ENCODE measurements at places on chromosomes 2 and 18.
A peak's percentile ranks its signal among the peaks of the same experiment; 100 is the strongest.

- no peak for DNase-seq
Measured at GRCh38 chr2:128566671-128567070, 248.0 kb upstream of the HS6ST1 start.

DNA sequence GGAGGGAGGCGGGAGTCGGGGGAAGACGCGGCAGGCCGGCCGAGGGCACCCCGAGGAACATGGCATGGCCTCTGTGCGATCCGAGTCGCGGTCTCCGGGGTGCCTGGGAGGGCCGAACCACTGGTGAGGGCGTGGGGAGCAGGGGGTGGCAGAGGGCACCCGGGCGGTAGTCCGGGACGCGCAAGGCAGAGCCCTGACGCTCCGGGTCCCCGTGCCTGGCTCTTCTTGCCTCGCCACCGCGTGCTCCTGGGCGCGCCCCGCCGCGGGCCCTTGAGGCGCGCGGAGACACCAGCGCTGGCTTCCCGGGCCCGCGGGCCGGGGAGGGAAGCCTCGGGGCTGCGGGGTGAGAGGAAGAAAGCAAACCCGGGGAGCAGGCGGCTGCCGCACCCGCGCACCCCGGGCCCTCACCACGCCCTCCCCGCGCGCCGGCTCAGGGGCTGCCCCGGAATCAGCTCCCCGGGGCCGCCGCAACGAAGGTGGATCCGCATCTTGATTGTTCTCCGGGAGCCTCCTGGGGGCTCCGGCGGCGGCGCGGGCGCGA lies 4.3 kb downstream of the SOX11 start:
- no peak for DNase-seq

DNA sequence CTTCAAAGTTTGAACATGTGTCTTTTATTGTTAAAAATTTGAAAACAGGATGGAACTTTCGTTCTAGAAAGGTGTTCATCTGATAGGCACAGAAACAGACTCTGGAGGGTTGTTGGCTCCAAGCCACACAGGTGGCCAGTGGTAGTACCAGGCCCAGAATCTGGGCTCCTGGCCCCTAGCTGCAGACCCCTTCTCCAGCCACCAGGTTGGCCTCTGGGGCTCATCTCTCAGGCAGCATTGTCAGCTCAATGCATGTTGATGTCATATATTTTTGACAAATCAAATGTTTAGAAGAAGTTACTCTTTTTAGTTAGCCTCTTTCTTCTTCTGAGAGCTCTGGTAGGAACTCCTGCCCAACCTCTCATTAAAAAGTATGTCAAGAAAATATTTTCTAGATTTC lies 34.5 kb upstream of the CHRNA1 start:
- no peak for DNase-seq

- no peak for DNase-seq
Measured at GRCh38 chr2:172425336-172425735, 2.0 kb upstream of the ITGA6 start.

DNA sequence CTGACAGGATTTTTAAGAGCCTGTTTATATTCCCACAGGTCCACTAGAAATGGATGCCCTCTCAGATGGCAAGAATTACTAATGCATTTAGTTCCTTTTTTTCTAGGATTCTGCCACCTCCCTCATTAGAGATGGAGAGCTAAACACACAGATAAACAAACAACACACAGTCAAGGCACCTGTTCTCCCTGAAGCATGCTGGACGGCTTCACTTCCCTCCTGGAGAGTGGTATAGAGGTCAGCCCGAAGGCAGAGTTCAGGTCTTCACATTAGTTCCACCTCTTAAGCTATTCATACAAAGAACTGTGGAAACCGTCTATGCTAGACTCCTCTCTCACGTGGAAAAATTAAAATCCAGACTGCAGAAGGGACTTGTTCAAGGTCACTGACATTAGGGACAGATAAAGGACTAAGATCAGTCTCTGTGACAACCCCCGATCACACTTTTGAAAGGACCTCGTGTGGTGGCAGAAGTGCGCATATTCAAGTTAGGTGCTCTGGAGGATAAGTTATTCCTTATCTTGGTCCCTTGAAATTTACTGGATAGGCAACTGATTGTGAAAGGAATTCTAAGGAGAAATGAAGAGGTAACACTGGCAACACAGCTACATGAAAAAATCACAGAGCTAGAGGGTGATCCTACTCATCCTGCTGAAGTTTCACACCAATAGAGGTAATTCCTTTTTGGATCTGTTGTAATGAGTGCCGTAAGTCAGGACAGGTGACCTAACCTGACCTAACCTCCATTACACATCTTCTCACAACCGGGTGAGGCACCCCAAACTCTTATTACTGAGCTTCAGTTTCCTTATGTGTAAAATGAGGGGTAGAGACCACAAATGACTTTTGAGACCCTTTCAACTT lies 75.1 kb downstream of the SPRED2 start:
- DNase-seq: no peak

- DNase-seq: no peak
Measured at GRCh38 chr2:127482031-127482430, 44.3 kb downstream of the IWS1 start.

DNA sequence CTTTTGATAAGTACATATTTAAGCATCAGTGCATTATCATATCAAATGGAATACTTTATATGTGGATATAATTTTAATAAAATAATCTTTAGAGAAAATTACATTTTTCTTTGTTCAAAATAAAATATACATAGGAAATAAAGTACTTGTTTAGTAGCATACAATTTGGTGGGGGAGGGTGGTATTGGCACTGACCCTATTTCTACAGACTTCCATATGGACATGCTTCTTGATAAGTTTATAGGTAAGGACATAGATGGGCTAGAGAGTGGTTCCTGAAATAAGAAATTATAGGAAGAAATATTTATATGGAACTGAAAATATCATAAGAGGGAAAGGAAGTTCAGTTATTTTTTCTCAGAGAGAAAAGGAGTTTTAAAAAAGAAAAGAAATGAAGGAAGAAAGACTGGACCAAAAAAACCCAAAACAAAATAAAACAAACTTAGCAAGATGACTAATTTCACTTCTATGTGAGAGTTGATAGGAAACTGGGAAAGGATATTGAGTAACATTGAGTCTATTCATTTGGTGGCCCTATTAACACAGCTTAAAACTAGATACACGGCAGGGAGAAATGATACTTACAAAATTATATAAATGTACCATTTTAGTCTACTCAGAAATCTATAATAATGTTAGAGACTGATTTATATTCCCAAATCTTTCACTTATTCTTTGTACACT lies 505.9 kb downstream of the ERBB4 start:
- DNase-seq: no peak

DNA sequence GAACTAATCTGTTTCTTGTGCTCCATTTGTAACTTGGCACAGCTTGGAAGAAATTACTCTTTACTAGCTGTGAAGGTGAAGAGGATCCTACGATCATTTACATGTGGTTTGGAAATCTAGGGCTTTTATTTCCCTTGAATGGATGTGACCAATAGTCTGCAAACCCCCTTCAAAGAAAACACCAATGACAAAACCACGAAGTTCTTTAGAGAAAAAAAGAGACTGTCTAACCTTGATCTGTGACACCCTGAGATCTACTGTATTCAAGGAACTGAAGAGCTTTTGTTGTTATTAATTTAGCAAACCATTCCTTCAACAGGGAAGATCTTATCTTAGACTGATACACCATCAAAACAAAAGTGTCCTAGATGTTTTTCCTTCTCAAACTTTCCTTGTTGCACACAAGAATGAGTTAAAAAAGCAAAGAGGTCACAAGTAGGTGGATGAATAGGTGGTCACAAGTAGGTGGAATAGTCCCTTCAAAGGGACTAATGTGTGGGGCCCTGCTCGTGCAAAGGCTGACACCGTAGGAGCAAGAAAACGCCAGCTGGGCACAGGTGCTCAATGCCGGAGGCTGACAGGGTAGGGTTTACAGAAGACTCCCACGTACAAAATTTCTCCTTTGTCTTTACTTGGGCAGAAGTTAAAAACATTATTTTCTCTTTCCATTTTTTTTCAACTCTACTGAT lies 95.6 kb upstream of the ITGB6 start:
- DNase-seq: no peak

- DNase-seq: no peak
Measured at GRCh38 chr18:1015777-1016176, 111.1 kb downstream of the ADCYAP1 start.

DNA sequence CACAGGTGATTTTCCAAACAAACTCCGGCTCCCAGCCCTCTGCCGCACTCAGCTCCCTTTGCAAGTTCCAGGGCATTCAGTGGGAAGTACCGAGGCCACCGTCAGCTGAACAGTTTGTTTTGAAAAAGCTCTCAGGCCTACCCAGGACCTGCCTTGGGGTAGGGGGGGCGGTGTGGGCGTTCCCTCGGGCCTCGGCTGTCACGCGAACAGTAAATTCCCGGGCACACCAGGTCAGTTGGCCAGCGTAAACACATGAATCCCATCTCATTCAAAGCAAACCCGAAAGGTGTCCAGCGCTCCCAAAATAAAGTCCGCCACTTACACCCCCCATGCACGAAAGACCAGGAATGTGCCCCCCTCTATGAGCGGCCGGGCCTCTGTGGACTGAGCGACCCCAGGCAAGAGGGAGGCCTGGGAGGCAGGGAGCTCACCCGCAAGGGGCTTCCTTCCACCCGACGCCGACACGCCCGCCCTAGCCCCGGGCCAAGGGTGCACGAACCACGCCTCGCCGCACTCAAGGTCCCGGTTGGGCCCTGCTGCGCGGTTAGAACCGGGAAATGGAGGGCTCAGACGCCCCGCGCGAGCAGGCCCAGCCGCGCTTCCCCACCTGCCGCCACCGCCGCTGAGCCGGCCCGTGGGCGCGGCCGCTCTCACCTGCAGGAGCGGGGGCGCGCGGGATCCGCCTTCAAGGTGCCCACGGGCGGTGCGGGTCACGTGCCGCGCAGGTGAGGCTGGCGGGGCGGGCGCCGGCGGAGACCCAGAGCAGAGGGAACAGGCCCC lies at the start of gene WDSUB1:
TSS of gene WDSUB1 (minus strand) at position 775 of the 780 bp plus-strand sequence. CDS start 3,634 bp downstream, outside the sequence.
- peak; percentile 36 for DNase-seq

- no peak for DNase-seq
Measured at GRCh38 chr2:20350041-20350712, 467 bp downstream of the PUM2 start.

- DNase-seq: no peak
Measured at GRCh38 chr2:104787298-104788065, 66.4 kb upstream of the POU3F3 start.

DNA sequence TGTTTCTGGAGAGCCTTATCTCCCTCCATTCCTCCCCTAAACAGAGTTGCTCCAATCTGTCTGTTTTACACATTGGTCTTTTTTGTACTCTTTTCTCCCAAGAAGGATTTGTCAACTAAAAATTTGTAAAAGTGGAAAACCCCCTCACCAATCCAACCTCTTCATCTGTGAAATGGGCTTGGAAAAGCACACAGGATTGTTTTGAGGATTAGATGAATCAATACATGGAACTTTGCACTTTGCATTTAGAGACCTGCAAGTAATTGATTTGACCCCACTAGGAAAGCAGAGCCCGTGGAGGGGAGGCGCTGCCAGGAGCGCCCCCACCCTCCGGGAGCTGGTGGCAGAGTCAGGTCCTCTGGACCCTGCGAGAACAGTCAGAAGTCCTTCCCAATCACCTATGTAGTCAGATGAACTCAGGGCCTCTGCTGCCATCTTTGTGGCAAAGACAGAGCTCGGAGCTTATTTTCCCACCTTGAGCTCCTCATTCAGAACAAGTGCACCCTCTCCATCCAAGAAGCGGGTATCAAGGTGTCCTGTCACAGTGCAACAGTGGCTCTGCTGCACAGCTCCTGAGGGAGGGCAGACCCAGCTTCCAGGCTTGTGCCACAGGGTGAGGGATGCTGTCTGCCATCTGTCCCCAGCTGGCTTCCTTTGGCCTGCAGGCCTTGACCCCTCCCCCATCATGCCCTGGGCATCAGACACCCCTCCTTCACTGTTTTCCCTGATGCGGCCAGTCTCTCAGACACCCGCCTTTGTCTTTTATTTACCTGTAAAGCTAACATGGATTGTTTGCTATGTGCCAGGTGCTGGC lies 1.7 kb upstream of the TMEM185B start:
- no peak for DNase-seq

GRCh38 chr18:7876354-7877104 lies 309.4 kb downstream of the PTPRM start:
- DNase-seq: no peak

- DNase-seq: no peak
Measured at GRCh38 chr2:9749546-9750223, 93.6 kb upstream of the TAF1B start.

GRCh38 chr2:118954297-118955060 lies 12.5 kb downstream of the MARCO start:
- DNase-seq: no peak

DNA sequence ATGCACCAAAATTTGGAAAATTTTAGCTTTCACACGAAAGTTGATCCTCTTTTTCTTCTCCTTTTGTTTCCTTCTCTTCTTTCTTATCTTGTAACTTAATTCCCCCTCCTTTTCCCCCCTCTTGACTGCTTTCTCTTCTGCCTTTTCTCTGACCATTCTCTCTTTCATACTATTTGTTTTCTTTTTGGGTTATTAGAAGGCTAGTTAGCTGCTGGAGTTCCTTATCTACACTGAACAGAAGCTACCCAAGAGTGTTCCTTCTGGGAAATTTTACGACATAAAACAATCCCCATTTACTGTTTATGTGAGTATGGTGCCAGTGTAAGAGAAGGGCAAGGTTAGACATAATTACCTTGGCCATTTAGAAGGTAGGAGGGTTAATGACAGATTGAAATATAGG lies 218.4 kb upstream of the DTNA start:
- DNase-seq: no peak

DNA sequence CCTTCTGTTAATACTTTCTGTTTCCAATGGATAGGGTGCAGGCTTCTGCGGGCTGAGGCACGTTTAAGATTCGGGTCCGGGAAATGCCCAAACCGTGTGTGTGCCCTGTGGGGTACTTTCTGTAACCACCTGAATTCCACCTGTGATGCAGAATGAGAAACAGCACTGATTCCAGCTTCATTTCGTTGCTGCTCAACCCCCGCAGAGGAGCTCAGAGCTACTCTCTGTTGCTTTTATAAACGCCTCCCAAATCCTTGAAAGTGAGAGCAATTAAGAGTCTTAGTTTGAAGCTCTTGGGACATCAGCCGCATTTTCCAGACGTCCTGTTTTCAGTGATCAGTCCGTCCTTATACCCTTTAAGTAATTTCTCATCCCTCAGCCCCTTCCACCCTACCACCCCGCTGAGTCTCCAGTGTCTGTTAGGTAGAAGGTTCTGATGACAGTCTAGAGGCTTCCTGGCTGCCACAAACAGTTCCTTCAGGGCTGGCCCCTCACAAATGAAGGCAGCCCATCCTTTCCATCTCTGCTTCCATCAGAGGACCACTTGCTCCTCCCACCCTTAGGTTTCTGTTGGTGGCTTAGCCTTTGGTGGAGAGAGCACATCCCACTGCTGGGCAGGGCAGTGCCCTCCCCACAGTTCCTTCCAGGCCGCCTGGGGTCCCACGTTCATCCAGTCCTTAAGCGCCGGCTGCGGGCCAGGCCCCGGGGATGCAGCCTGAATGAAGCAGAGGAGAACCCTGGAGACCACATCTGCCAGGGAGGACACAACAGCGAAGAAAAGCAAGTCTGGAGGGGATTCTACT lies 230.1 kb downstream of the SEPTIN10 start:
- no peak for DNase-seq

- DNase-seq: no peak
Measured at GRCh38 chr2:70709275-70710037, 58.5 kb downstream of the ADD2 start.

GRCh38 chr2:64586054-64586453 lies 61.9 kb downstream of the AFTPH start:
- no peak for DNase-seq

Measured in caudate nucleus (tissue), 63 donors.